Astrocyte (in vitro differentiated cells and primary cell): ENCODE measurements at places on chromosomes 11 and 22. TPM values are rescaled to one million over a fixed set of nuclear protein-coding genes. Genes with fewer than 3 reads are reported as not detected.
A peak's percentile ranks its signal among the peaks of the same experiment; 100 is the strongest.

- no peak for DNase-seq
These were observed 138.7 kb downstream of the PGR start for GRCh38 chr11:100990931-100991330.

- no peak for DNase-seq
These were observed 942.0 kb downstream of the DLG2 start for GRCh38 chr11:84685149-84685548.

TOP3B gene
- total RNA-seq, result 27.5 and 37.3 TPM in 2 replicates

DNA sequence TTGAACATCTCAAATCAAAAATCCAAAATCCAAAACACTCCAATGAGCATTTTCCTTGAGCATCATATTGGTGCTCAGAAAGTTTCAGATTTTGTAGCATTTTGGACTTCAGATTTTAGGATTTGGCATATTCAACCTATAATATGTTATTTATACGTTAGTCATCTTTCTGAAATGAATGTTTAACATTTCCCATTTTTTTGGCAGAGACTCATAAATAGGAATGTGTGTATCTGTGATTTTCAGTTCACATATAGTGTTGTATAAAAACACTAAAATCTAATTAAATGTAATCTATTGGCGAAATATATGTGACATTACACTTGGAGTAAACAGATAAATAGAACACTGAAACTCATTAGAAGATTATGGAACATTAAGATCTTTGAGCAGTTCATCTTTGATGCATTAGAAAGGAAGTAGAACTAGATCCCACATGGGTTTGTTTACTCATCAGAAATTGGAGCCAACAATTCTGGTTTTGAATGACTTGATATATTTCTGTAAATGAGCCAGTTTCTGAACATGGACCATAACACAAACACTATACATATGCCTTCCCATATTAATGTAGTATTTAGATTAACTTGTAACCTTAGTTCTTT, 153.1 kb downstream of the UVRAG start:
- DNase-seq, result no peak

DEFB131B gene
- not detected in 2 replicates for total RNA-seq

DNA sequence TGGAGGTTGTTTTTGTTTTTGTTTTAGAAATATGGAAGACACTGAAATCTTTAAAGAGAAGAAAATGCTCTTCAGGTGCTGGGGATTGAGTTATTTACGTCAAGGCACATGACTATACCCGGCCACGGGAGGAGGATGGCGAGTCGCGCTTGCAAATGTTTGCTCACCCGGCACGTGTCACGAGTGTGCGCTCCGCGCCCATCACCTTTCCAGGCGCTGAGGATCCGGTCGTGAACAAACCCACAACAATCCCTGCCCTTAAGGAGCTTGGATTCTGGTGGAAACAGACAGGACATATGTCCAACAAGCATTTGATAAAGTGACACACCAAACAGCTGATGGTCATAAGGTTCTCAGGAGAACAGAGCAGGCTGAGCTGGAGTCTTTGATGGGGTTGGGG, 715.5 kb downstream of the BRD1 start:
- DNase-seq, result no peak

DNA sequence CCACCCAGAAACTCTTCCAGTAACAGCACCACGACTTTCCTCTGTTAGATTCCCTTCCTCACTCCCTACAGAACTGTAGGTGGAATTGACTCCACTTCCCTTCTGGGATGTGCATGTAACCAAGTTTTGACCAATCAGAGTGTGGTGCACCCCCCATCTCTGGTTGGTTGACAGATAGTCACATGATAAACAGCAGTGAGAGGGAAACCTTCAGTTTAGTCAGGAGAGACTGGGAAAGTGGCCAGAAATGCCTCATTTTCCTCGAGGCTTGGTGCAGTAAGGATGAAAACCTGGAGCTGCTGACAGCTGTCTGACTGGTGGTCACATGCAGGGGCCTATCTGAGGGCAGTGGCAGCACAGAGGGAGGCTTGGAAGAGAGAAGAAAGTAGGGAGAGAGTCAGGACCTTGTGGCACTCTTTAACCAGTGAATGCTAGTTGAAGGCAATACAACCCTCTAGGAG, 67.3 kb upstream of the GRK3 start:
- peak; percentile 24 for DNase-seq

- DNase-seq, result no peak
These were observed 4.1 kb downstream of the TRABD start for GRCh38 chr22:50189849-50190181.

HTATIP2 gene
- 21.8 and 25.4 TPM in 2 replicates for total RNA-seq

A4GALT gene
- 1.6 and 1.9 TPM in 2 replicates for total RNA-seq

CRACR2B gene
- 2.6 TPM in 2 replicates for total RNA-seq

MIOX gene
- total RNA-seq, result 0.91 and 1.2 TPM in 2 replicates

DNA sequence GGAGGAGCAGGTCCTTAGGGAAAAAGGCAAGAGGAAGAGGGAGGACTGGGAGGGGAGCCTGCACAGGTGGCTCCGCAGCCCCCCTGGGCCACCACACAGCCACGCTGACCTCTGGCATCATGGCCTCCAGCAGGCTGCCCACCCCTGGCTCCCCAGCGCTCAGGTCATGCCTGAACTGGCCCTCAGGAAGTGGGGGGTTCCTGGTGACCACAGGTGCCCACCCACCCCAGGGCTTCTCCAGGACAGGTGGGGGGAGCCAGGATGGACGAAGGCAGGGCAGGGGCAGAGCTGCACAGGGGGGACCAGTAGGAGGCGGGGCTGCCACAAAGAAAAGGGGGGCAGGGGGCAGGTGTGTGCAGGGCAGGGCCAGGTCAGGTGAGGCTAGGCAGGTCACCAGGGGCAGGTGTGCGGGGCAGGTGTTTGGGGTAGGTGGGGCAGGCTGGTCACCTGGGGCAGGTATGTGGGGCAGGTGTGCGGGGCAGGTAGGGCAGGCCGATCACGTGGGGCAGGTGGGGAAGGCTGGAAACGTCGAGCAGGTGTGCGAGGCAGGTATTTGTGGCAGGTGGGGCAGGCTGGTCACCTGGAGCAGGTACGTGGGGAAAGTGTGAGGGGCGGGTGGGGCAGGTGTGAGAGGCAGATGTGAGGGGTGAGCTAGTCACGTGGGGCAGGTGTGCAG, 997 bp downstream of the DEAF1 start:
- DNase-seq, result no peak

HARBI1 gene
- total RNA-seq, result 7.9 and 8.1 TPM in 2 replicates

- DNase-seq, result peak; percentile 87
These were observed 64.4 kb upstream of the HORMAD2 start for GRCh38 chr22:30015846-30016245.

DNA sequence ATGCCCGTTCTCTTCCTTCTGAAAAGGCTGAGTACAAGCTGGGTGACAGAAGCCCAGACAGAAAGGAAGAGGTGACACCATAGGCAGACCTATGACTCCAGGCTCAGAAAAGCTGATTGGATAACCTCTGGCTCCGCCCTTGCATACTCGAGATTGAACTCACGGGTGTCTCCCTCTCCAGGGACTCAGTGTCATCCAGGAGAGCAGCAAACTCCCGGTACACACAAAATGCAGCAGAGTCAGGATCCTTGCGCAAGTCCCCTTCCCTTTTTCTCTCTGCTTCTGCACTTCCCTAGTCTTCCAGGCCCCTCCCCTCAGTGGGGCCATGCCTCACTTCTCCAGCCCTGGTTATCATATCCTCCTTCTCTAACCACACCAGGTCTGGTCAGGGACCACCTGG, 9.8 kb downstream of the SCN4B start:
- no peak for DNase-seq

- DNase-seq, result peak; percentile 98
These were observed 61.4 kb upstream of the BMAL1 start for GRCh38 chr11:13216019-13216710.

SOX10 gene
- 0.10 and 0.34 TPM in 2 replicates for total RNA-seq

OTOG gene
- total RNA-seq, result not detected in 2 replicates

DNA sequence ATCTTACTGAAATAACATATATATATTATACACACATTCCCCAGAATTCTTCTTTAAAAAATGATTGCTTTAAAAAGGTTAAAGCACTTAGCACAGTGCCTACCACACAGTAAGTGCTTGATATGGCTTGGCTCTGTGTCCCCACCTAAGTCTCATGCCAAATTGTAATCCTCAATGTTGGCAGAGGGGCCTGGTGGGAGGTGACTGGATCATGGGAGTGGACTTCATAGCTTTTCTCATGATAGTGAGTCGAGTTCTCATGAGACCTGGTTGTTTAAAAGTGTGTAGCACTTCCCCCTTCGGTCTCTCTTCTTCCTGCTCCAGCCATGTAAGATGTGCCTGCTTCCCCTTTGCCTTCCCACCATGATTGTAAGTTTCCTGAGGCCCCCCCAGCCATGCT, 6.2 kb downstream of the CRYAB start:
- no peak for DNase-seq

DNA sequence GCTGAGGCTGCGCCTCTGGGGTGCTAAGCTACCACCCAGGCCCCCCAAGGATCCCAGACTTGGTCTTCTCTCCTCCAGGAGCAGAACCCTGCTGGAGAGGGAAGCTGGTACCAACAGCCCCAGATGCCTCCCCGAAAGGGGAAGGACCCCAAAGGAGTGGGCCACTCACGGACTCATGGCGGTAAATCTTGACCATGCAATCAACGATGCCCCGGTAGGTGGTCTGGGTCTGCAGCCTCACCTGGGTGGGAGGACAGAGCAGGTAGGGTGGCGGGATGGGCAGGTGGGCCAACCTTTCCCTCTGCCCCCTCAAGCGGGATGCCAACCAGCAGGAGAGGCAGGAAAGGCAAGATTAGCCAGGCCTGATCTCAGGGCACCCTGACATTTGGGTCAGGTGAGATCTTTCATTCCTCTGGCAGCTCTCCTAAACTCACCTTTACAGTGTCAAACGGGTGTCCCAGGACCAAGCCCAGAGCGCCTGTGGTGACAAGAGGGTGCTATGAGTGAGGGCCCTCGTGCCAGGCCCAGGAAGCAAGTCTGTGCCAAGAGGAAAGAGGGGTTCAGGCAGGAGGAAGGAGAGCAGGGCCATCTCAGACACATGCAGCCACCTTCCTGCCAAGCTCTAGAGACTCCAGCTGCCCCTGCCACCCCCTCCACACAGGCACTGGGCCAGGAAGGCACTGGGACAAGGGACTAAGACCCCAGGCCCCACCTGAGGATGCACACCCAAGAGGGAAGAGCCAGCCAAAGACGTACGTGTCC, 2.6 kb downstream of the SLC25A45 start:
- DNase-seq, result no peak

GRCh38 chr22:31206896-31207687, 5.0 kb upstream of the LIMK2 start:
- DNase-seq, result no peak

TRAPPC4 gene
- total RNA-seq, result 88.3 and 88.6 TPM in 2 replicates
